NCI-H524 (cell line): ENCODE measurements at places on chromosomes 6 and 20.
A peak's percentile ranks its signal among the peaks of the same experiment; 100 is the strongest.

- no peak for DNase-seq
These were observed 642 bp downstream of the EEF1A2 start for GRCh38 chr20:63497946-63498935.

DNA sequence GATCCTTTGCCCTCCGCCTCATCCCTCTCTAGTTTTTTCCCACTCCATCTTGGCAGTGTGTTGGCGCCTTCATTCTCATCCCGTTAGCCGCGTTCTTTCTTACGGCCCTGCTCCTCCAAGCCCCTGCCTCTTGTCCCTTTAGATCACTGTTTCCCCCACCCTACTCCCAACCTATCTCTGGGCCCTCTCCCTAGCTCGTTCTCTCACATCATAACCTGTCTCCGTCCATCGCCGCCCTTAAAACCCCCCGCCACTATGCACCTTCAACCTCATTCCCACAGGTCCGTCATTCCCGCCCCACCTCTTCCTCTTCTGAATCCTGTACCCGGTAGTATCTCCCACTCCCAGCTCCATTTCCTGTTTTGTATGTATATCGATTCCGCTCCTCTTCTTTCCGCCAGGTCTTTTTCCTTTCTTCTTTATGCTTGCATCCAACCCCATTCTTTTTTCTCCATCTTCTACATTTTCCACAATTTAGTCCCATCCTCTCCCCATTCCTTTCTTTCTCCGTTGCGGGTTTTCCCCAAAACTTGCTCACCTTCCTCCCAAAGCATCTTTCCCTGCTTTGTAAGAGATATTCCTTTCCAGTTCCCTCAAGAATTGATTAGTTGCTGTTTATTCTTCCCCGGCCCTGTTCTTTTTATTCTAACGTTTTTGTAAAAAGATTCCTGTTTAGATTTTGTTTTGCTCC, 671 bp downstream of the EFHC1 start:
- DNase-seq = peak; percentile 42

GRCh38 chr20:3648951-3649350, 14.2 kb downstream of the GFRA4 start:
- DNase-seq = no peak

DNA sequence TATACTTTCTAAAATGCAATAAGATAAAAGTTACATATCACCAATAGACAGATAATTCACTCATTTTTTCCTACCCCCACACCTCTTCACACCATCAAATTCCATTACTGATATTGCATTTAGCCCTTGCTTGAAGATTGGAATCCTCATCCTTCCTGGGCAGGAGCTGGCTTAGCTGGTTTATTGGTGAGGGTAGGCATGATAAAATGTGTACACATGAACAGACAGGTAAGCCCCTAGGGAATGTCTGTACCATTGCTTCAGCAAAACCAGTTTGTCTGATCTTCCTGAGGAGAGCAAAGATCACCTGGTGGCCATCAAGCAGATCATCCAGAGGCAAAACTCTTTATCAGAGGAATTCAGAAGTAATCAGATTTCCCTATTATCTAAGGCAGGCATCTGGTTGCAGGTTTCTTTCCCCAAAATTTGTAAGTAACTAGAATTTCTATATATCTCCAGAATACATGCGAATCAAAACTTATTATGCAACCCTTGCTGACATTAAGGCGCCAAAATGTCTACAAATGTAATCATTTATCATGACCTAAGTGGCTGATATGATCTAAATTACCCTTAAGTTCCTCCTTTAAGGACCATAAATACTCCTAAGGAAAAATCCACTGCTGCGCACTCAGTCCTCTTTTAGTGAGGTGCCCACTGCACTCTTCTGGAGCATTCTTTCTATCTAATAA, 6.6 kb upstream of the FABP7 start:
- DNase-seq = no peak

DNA sequence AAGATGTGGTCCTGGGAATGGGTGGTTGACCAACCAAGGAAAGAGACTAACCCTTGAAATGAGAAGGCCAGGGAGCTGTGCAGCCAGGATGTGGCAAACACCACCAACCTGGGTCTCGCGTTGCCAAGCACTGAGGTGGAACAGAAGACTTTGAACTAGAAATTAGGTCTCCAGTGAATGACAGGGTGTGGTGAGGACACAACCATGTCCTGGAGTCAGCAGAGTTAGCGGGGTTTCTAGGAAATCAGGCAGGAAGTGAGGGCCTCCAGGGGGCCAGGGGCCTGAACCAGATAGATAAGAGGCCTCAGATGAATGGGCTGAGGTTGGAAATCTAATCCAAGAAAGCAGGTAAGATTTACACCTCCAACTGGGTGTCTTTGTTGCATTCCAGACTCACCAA, 353.3 kb upstream of the ARID1B start:
- no peak for DNase-seq

DNA sequence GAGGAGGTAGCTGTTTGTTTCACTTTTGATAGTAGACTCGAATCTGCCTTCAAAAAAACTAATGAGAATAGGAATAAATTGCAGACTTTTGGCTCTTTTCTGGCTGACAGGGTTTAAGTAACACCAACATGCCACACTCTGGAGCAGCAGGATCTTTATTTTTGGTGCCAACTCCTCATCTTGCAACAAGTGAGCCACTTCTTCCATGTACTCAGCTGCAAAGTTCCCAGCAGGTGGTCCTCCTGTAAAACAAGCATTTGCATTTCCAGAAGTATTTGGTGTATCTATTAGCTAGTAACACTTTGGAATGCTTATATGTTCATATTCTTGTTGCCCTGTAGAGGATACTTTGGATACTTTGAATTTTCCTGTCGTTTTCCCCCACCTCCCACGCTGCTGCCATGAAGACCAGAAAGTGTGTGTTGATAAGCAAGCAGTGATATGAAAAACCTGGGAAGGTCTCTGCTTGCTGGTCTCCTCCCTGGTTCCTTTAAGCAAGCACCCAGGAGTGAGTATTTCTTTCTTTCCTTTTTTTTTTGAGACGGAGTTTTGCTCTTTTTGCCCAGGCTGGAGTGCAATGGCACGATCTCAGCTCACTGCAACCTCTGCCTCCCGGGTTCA, 1.0 kb downstream of the ARMH2 start:
- DNase-seq = no peak

GRCh38 chr6:89034586-89035251, 45.8 kb upstream of the PNRC1 start:
- DNase-seq = no peak

- DNase-seq = no peak
These were observed 112.7 kb downstream of the AGPAT4 start for GRCh38 chr6:161161121-161161520.

- DNase-seq = no peak
These were observed 687.7 kb upstream of the MARCKS start for GRCh38 chr6:113169484-113169883.

DNA sequence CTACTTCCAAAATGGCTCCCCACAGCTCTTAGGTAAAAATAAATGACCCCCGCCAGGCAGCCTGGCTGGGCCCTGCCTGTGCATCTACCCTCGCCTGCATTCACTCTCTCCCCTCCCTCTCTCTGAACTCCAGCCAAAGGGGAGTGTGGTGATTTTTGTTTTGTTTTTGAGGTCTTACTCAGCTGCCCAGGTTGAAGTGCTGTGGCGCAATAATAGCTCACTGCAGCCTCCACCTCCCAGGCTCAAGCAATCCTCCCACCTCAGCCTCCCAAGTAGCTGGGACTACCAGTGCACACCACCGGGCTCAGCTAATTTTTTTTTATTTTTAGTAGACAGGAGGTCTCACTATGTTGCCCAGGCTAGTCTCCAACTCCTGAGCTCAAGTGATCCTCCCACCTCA, 15.8 kb downstream of the NFATC2 start:
- no peak for DNase-seq

GRCh38 chr6:125255201-125255600, 46.6 kb downstream of the HDDC2 start:
- DNase-seq = no peak

DNA sequence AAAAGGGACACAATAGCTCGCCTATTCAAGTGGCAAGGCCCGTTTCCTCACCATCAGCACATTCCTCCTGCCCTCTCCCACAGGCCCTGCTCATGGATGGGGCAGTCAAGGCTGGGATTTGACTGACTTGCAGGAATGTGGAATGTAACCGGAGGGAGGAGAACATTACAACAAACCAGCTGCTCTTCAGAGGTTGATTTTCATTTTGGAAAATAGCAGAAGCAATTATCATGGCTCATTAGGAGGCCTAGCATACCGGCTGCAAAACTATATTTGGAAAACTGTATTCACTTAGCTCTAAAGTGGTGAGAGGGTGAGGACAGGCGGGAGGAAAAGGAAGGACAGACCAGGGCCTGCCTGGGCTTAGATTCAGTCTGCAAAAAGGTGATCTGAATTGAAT, 283.7 kb downstream of the CD83 start:
- DNase-seq = no peak

DNA sequence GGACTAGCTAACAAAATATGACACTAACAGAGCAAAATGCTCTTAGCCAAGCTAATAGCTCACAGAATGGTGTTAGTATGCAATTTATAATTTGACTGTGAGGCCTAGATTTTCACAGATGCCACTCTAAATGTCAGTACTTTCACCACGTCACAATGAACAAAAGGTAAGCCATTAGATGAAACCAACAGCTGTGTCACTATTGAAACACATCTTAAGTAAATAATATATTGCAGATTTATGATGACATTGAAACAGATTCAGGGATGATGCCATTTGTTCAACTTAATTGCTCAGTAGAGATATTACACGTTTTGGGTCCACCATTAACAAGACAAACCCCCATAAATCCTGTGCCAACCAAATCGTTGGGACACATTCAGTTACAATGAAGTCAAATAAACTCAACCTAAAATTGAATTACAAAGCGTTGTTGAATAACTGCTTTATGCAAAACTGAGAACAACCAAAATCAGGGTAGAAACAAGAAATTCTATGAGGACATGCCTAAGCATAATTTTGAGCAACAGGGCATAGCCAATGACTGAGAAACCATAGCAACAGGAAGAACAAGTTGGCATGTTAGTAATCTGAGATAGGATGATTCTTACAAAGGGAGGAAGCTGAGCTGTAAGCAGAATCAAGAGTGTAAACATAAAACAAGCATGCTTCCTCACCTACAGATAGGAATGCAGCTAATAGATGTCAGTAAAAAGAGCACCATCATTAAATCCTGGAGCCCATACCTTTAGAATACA, 85.6 kb upstream of the KHDRBS2 start:
- DNase-seq = peak; percentile 18

DNA sequence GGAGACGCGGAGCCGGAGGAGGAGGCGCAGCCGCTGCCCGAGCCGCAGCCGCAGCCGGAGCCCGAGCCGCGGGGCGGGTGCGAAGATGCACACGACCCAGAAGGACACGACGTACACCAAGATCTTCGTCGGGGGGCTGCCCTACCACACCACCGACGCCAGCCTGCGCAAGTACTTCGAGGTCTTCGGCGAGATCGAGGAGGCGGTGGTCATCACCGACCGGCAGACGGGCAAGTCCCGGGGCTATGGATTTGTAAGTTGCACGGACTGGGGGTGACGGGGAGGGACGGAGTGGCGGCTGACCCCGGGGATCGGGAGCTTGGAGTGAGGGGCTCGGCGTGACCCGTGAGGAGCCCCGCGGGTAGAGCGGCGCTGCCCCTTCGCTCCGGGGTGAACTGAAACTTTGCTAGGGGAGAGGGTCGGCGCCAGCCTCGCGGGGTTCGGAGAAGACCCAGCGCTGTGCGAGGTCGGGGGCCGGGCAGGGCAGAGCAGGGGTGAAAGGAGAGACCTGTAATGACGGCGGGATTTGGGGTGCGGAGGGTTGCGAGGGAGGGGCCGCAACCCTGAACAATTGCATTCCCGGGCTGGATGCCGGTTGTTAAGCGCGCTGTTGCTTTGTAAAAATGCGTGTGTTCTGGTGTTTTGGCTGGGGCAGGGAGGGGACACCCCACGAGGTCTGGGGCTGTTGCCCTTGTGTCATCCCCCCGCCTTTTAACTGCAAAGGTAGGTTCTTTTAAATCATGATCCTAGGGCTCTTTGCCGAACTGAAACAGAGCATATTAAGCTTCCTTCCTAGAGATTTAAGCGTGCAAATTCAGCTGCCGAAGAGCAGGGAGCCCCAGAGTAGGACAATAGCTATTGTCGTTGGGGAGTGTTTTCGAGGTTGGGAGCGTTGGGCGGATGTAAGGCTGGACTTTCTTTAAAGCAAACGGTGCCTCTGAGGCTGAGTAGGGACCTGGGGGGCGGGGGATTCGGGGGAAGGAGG, 628 bp downstream of the RBM24 start:
- no peak for DNase-seq

DNA sequence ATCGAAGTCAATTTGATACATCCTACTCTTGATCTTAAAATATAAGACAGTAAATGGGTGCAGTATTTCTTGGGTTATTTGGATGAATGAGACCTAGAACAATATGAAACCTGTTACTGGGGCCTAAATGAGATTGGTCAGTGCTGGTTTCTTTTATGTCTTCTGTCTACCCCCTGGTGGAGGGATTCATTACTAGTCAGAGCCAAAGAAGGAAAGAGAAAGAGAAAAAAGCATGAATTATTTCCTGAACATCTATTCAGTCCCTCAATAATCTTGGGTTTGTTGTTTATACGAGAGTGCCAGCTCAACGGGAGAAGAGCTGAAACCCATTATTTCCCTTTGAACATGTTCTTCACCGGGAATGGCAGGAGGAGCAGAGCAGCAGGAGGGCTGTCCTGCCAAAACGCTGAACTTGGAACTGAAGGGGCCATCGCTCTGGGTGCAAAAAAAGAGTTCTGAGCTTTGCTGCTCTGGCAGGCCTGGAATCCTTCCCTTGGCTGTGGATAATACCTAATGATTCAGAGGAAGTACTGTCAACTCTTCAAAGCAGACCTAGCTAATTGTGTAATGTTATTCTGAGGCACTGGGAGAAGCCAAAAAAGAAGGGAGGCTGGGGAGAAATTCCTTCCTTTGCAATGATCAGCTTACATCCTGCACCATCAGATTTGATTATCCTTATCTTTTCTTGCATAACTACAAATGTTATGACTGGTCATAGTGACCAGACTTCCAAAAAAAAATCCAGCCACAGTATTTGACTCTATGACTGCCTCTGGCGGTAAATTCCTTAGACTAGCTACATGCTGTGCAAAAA, 72.0 kb downstream of the BLOC1S5 start:
- no peak for DNase-seq

GRCh38 chr20:45902199-45902701, 9.7 kb downstream of the PLTP start:
- DNase-seq = no peak

DNA sequence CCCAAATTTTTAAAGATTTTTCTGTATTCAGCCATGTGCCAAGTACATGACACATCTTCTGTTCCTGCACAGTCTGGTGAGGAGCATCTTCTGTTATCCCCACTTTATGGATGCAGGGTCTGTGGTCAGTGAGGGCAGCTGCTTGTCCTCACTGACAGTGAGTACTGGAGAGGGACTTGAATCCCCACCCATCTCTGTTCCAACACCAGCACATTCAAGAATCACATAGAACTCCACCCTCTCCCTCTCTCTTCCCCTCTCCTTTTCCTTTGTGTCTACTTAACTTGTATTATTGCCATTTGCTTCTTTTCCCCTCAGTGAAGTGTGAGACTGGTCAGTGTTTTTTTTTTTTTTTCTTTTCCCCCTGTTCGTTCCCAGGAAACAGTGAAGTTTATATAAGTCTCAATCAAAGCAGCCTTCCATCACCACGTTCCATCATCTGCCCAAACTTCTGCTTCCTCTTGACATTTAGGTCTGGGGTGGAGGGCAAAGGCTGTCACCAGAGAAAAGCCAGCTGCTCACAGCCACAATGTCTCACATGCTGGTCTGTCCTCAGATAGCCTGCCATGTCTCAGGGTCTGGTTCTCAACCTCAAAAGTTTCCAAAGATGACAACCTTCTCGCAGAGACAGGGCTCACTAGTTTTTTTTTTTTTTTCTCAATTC, 110.0 kb upstream of the SSTR4 start:
- no peak for DNase-seq
